Tibial artery (tissue), 4 donors: ENCODE measurements at places on chromosomes 1 and 21.

DNA sequence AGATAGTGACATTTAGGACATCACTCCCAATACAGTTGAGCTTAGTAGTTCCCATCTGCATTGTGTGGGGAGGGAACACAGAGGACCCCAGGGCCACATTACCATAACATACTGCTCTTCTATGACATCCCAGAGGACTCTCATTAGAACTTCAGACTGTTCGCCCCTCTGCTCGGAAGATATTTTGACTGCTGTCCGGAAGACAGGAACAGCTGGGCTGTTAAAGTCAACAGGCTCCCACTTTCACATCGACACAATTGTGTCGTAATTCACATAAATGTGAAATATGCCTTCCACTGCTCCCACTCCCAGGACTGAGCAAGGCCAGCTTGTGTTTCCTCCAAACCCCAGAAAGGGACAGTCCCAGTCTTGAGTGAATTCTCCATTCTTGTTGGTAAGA lies 158.4 kb downstream of the SEC16B start:
- no peak for DNase-seq

DNA sequence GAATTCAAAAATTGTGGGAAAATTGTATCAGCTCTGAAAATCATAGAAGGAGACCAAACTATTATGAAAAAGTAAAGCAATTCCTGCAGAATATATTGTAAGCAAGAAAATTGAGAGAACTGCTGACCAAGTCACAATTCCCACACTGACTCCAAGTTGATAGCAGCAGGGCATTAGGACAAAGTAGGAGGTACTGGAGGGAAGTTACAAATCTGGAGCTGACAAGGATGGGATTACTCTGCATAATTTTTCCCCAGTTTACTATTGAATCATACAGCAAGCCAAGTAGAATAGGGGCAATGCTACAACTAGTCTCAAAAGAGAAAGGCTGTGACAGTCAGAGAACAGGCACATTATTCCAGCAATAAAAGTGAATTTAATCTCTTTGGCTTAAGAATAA lies 161.3 kb upstream of the USP25 start:
- no peak for DNase-seq

DNA sequence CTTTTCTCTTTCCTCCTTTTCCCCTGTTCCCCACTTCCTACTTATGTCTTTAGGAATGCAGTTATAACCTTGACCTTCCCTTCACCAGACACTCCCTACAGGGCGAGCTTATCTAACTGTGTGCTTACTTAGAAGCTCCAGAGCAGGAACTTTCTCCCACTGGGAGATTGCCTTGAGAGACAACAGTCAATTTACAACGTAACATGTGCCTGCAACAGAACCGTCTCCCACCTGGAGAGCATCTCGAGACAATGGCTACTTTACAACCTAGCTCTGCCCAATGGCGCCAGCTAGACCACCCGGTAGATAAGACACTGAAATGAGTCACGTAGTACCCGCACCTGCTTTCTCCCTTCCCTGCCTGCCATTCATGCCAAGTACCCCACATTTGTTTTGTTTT lies 16.7 kb downstream of the HMGN1 start:
- no peak for DNase-seq

GRCh38 chr1:55060133-55060999 lies 21.0 kb downstream of the PCSK9 start:
- no peak for DNase-seq
